ENCODE measurements at places on chromosomes 7 and 10.

DNA sequence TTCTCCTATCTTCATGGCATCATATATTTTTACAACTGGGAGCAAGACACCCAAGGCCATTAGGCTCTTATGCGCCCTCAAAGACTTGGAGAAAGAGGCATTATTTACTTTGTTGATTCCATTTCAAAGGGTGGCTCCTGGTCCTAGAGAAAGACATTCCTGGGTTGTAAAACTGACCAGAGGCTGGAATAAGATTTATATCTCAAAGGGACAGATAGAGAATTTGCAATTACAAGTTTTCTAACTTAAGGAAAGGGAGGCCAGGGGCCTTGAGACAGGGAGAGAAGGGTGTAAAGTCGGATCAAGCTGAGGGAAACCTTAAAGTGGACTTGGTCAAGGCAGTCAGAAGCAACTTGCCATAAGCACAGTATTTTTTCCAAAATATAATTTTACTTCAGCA lies 1086.0 kb downstream of the SORCS3 start:
- no peak for DNase-seq

DNA sequence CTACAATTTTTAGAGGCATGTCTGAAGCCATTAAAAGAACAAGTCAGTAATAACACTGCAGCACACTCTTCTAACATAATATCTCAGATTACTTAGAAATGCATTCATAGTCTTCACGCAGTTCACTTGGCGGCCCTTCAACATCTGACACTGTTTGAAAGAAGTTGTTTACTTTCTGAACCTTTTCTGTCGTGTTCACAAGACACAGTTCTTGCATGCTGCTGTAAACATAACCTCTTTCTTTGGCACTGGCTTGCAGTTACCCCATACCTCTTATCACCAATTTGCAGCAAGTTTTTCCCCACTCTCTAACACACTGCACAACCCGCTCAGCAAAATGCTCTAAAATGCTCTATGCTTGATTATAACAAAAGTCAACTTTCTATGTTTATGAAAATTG lies 12.0 kb downstream of the PIP4K2A start:
- DNase-seq = no peak

GRCh38 chr7:94417306-94417705 lies 22.6 kb downstream of the COL1A2 start:
- no peak for DNase-seq

DNA sequence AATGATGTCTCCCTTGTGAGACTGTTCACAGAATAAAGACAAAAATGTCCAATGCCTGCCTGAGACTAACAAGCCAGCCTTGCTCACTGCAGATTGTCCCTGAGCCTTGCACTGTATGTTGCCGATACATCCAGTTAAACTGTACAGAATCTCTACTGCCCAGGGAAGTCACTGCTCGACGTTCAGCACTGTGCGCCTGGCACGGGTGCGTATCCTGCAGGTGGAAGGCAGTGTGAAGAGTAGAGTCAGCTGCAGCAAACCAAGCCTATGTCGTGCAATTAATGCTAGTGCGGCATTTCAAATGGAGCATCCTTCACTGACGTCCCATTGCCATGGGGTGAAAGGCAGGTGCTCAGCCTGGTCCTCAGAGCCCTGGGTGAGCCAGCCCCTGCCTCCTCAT lies 132.9 kb downstream of the TNS3 start:
- no peak for DNase-seq

GRCh38 chr7:76238326-76238725 lies 36.6 kb downstream of the SRRM3 start:
- no peak for DNase-seq

- DNase-seq = no peak
Observed at GRCh38 chr7:30596014-30596641, 1.4 kb downstream of the GARS1 start.

- no peak for DNase-seq
Observed at GRCh38 chr10:22442468-22442867, 97.2 kb downstream of the SPAG6 start.

DNA sequence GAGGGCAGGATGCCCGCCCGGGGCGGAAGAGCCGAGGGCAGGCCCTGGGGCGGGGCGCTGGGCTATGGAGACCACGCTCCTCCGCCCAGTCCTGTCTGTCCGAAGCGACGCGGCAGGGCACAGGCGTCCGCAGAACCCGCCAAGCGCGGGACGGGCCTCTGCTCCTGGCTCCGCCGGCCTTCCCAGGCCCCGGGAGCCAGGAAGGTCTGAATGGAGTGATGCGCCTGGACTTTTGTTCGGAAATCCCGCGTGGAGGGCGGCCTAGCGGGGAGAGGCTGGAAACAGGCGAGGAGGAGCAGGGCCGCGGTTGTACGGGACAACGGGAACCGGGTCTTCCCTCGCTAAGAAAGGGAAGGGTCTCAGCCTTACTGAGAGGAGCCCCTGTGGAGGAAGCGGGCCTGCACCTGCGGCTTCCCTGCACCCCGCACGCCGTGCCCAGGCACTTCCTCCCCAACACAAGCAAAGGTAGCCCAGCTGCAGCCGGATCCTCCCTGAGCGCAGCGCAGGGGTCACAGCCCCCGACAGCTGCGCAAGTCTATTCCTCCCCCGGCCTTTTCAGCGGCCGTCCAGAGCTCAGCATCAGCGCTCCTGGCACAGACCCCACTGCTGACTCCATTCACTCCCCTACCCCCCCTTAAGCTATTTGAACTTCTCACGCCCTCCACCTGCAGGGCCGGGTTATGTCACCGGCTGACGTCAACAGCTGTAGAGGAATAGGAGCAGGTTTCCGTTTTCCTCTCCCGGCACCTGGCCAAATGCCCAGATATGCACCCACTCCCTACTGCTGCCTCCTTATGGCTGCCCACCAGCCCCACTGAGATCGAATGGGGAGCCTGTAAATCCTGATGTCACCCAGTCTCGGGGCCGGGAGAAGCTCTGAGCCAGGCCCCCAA lies 143.2 kb upstream of the RET start:
- no peak for DNase-seq

DNA sequence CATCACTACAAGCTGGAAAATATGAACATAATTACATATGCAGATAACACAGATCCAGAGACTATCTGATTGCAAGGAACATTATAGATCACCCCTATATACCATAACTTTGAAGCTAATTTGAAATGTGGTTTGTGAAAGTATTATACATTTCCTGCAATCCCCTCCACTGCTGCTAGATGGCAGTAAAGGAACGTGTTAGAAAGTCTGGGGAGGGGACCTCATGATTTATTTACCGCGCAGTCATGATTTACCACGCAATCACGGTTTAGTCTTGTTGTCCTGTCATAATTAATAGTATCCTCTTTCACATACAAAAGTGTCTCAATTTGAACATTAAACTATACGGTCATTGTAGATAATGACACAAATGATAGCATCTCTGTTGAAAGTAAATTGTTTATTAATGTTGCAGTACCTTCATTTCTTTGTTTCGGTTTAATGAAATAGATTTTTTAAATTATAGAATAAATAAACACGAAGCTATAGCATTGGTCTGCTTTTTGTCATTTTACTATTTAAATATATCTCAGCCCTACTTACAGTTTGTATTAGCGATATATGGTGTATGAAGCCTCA lies 145.3 kb upstream of the PRSS1 start:
- peak; percentile 72 for DNase-seq

DNA sequence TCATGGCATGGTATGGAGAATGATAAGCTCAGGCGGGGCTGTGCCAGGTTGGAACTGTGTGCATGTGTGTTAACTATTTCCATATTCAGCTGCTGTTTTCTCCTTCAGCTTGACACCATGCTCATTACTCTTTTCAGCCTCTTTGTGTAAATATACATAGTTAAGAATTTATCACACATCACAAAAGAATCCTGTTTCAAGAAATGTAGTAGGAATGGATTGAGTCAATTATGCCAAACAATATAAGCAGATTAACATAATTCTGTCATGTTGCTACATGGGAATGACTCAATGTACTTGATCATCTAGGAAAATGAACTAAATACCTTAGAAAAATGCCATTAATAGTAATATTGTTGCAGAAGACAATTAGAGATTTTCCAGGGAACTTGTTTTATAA lies 687.4 kb downstream of the PARD3 start:
- no peak for DNase-seq

DNA sequence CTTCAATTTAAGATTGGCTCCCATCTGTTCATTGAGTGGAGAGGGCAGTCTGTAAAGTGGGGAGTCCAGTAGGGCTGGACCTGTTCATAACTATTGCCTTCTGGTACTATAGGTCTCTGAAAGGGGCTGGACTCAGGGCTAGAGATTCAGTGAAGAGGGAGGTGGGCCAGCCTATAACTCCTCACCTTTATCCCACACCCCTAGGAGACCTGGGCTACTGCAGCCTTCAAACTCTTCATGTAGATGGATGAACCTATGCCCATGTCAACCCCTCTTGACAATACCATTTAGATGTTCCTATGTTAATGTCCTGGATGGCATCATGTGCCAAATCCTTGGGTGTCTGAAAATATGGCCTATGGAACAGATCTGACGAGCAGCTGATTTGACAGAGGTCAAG lies 22.0 kb downstream of the MBL2 start:
- no peak for DNase-seq

All from stimulated activated CD8-positive, alpha-beta memory T cell treated with anti-CD3 and anti-CD28 coated beads, Interleukin-4, amount 100 ng/mL, for 48 hours (primary cell).